HCT116 (cell line): ENCODE measurements at places on chromosomes 12 and 14. TPM values are rescaled to one million over a fixed set of nuclear protein-coding genes. Genes with fewer than 3 reads are reported as not detected.

- H3K27me3 ChIP-seq, result no peaks in the 10 kb centered on the region
- H3K27ac ChIP-seq, result no peak overlapping the region
- no peak overlapping the region for H3K4me3 ChIP-seq
- DNase-seq, result no peak
Observed at GRCh38 chr12:32450768-32451167, 51.4 kb downstream of the FGD4 start.

- no peak for DNase-seq
- peak overlapping the region; percentile 69 for H3K27ac ChIP-seq
- peak overlapping the region; percentile 74 for H3K4me3 ChIP-seq
Observed at GRCh38 chr14:63853831-63854293, 1.1 kb downstream of the SYNE2 start.

DNA sequence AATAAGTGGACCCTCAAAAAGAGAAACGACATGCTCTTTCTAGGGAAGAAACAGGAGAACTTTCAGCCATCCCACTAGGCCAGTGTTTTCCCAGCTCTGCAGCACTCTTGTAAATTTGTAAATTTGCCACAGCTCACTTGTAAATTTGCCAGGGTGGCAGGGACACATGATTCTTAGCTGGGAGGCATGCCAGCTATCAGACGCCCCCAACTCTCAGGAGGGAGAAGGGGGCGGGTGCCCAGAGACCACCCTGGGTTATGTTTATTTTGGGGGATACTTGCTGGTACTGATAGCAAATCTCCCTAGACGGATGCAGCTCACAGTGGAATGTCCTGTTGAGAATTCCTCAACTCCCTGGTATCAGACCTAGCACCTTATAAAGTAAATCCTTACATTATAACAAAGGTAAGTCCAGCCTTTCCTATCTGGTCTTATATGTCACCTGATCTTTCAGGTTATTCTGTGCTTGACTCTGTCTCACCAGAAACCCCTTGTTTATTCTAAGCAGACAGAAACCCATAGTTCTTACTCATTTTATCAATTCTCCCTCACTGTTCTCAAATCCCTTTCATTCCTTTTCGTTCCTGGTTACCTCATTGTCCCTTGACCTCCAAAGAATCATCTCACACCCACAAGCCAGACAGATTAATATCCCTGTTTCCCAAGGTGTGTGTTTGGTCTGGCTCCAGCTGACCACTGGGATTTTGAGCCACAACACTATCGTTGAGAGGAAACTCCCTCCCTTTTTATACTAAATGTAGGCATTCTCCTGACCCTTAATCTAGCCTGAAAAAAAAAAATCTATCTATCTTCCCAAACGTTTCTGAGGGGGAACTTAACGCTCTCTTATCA is 69.3 kb upstream of the HMGA2 start:
- H3K4me3 ChIP-seq, result no peak overlapping the region
- H3K36me3 ChIP-seq, result no peaks in the 10 kb centered on the region
- no peaks in the 10 kb centered on the region for H3K27me3 ChIP-seq
- DNase-seq, result no peak
- peaks cover 16% of the 10 kb centered on the region for H3K4me1 ChIP-seq
- peak overlapping the region; percentile 8; the same call in 1 of the 2 replicates for H3K27ac ChIP-seq

GRCh38 chr12:117018276-117018675 is 80.9 kb downstream of the TESC start:
- DNase-seq, result no peak
- H3K36me3 ChIP-seq, result 0 out of 2 replicates have a peak, but pooled peaks cover 8% of the 10 kb centered on the region
- no peaks in the 10 kb centered on the region for H3K27me3 ChIP-seq
- no peak overlapping the region for H3K27ac ChIP-seq

- H3K36me3 ChIP-seq, result no peaks in the 10 kb centered on the region
- H3K4me3 ChIP-seq, result no peak overlapping the region
- H3K27ac ChIP-seq, result no peak overlapping the region
- no peak for DNase-seq
Observed at GRCh38 chr14:77988970-77989369, 181.2 kb upstream of the NRXN3 start.

DNA sequence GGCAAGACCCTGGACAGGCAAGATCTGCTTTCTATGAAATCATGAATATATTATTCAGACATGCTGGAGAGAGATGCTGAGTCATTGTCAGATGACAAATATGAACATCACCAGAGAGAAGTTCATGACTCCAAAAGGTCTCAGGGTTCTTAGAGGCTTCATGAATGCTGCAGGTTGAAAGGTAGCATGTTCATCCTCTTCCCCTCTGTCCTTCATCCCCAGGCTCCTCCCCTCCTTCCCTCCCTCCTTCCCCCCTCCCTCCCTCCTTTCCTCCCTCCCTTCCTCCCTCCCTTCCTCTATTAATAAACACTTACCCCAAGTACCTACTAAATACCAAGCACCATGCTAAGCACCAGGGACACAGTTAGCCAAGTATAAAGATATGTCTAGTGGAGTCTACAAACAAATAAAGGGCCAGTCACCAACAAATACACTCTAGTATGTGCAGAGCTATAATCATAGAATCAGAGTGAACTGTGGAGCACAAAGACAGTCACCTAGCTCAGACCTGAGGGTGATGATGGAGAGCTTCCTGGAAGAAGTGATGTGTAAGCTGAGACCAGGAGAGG is 46.2 kb downstream of the RPH3A start:
- peaks cover 10% of the 10 kb centered on the region; the same call in 1 of the 2 replicates for H3K27me3 ChIP-seq
- H3K27ac ChIP-seq, result no peak overlapping the region
- no peak overlapping the region for H3K4me3 ChIP-seq
- no peaks in the 10 kb centered on the region for H3K36me3 ChIP-seq
- DNase-seq, result no peak

GRCh38 chr14:40074169-40074568 is 641.9 kb upstream of the FBXO33 start:
- H3K4me3 ChIP-seq, result no peak overlapping the region
- H3K27ac ChIP-seq, result no peak overlapping the region
- no peaks in the 10 kb centered on the region for H3K27me3 ChIP-seq
- H3K4me1 ChIP-seq, result no peaks in the 10 kb centered on the region

GRCh38 chr12:2687058-2687457 is 107.7 kb upstream of the FKBP4 start:
- H3K4me1 ChIP-seq, result no peaks in the 10 kb centered on the region
- no peak overlapping the region for H3K27ac ChIP-seq
- DNase-seq, result no peak
- 0 out of 2 replicates have a peak, but pooled peaks cover 2% of the 10 kb centered on the region for H3K27me3 ChIP-seq
- no peaks in the 10 kb centered on the region for H3K36me3 ChIP-seq

DNA sequence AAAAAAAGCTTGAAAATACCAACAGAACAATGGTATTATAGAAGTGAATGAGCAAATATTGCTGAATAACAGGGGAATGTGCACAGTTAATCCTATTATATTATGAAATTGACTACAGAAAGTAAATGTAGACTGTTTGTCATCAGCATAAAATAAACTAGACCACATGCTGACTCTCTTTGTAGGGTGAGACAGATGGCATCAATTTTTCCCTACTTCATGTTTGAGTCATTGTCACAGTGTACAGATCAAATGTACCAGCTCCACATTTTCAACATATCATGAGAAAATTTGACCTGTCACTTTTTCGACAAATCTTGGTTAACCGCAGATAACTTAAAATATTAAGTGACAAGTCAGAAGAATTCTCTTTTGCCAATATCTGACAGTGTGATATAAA is 421.0 kb downstream of the RPL10L start:
- no peaks in the 10 kb centered on the region for H3K27me3 ChIP-seq
- H3K4me3 ChIP-seq, result no peak overlapping the region
- DNase-seq, result no peak
- no peaks in the 10 kb centered on the region for H3K4me1 ChIP-seq

GRCh38 chr12:130658145-130658911 is 57.8 kb downstream of the RIMBP2 start:
- no peaks in the 10 kb centered on the region for H3K27me3 ChIP-seq
- H3K4me3 ChIP-seq, result no peak overlapping the region
- no peaks in the 10 kb centered on the region for H3K4me1 ChIP-seq
- DNase-seq, result no peak
- no peak overlapping the region for H3K27ac ChIP-seq

DNA sequence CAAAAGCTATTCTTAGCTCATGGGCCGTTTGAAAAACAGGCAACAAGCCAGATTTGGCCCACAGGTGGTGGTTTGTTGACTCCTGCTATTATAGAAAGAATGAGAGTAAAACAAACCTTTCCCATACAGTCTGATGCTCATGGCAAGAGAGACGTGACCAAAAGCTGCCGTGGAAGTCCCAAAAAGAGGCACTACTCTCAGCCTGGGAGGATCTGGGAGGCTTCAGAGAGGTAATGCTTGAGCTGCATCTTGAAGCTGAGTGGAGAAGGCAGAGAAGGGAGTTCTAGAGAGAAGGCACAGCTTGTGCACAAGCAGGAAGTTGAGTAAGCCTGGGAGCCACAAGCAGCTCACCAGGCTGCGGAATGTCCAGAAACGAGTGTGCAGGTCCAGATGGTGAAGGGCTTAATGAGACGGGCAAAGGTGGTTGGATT is 9.6 kb downstream of the PLXNC1 start:
- H3K4me1 ChIP-seq, result no peaks in the 10 kb centered on the region
- no peak overlapping the region for H3K27ac ChIP-seq
- no peak overlapping the region for H3K4me3 ChIP-seq
- no peaks in the 10 kb centered on the region for H3K36me3 ChIP-seq
- H3K27me3 ChIP-seq, result peaks cover 8% of the 10 kb centered on the region

DNA sequence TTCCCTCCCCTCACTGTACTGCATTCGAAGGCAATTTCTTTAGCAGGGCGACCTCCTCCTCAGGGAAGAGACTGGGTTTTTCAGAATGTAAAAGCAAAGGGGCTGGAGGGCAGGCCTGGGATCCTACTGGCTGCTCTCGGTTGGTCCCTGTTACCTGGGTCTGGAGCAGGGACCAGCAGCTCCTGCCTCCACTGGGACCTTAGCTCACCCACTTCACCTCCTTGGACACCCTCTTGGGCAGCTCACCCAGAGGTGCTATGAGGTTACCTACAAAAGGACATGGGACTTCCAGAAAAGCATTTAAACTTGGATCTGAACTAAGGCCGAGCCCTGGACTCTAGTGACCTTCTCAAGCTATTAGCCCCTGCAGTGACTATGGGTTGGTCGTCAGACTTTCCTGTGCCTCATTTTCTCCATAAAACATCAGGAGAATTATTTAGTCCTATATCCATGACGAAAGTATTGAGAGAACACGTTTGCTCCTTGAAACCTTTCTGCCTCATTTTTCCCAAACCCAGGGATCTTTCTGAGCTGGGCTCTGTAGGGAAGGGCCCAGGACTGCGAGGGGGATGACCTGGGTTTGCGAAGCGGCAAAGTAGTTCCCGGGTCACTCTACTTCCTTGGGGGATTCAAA is 65.0 kb downstream of the FBXL14 start:
- peaks cover 18% of the 10 kb centered on the region for H3K27me3 ChIP-seq
- H3K36me3 ChIP-seq, result no peaks in the 10 kb centered on the region
- no peak for DNase-seq
- H3K4me3 ChIP-seq, result no peak overlapping the region
- H3K4me1 ChIP-seq, result no peaks in the 10 kb centered on the region

GRCh38 chr12:45049912-45050750 is 768 bp downstream of the DBX2 start:
- no peak overlapping the region for H3K27ac ChIP-seq
- no peaks in the 10 kb centered on the region for H3K4me1 ChIP-seq
- H3K36me3 ChIP-seq, result no peaks in the 10 kb centered on the region

DNA sequence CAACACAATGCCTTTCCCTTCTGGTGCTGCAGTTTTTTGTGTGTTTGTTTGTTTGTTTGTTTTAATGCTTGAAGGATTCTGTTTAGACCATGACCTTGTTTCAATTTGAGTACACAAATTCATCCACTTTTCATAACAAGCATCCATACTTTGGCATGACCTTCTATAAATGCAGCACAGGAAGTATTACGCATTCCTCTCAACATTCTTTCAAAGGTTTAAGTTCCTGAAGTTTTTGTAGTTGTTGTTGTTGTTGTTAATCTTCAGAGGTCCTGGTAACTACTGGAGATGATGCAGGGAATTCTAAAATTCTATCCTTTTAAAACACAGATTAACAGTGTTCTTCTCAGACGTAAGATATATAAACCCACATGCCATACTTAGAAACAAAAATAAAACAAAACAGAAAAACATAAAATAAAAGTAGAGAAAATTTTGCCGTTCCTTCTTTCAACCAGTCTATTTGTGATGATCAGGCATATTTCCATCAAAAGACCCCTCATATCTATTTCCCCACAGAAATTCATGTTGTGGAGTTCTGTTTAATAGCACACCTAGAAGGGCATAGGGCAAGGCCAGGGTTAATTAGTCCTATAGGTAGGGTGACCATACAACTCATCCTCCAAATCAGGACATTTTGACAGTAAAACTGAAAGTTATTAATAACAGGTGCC is 529.9 kb downstream of the NOVA1 start:
- H3K27ac ChIP-seq, result no peak overlapping the region
- no peaks in the 10 kb centered on the region for H3K27me3 ChIP-seq
- no peaks in the 10 kb centered on the region for H3K4me1 ChIP-seq

DNA sequence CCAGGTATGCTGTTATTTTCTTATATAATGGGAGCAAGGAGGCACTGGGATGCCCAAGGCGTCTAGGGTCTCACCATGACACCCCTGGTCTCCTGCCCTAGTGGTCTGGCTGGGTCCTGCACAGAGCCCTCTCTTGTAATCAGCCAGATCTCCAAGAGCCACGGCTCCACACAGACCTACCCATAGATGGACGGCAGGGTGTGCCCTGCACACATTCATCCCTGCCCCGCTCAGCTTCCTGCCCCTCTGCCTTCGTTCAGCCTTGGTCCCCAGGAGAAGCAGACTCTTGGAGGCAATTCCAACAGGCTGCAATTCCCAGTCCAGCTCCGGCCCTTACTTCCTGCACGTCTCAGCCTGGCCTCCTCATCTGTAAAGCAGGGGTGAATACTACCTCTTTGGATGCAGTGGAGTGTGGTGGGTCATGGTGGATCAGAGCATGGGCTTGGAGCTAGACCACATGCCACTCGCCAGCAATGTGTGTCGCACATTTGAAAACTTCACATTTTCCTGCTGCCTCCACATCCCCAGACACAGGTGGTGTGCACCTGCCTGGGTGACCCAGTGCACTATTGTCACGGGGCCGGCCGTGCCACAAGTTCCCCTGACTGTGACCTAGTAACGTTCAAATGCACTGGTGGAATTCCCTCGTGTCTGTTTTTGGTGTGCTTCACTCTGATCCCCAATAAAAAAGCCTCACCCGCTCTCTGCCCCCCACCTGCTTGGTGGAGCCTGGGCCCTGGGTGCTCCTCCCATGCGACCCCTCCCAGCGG is 171.1 kb upstream of the PRMT8 start:
- no peak for DNase-seq
- H3K4me3 ChIP-seq, result no peak overlapping the region
- no peaks in the 10 kb centered on the region for H3K27me3 ChIP-seq
- H3K27ac ChIP-seq, result no peak overlapping the region
- peaks cover 25% of the 10 kb centered on the region for H3K4me1 ChIP-seq
- no peaks in the 10 kb centered on the region for H3K36me3 ChIP-seq

The ARHGDIB gene
- 4.3 TPM for total RNA-seq

The LRP1-AS gene
- total RNA-seq, result not detected

The AMDHD1 gene
- total RNA-seq, result 3.0 TPM
